ENCODE measurements at places on chromosomes 3 and 15. TPM values are rescaled to one million over a fixed set of nuclear protein-coding genes. Genes with fewer than 3 reads are reported as not detected.

- no peak for DNase-seq
Measured at GRCh38 chr3:67875858-67876257, 221.4 kb upstream of the SUCLG2 start.

- peak; percentile 35 for DNase-seq
Measured at GRCh38 chr3:126540342-126540849, 16.4 kb downstream of the CHST13 start.

DNA sequence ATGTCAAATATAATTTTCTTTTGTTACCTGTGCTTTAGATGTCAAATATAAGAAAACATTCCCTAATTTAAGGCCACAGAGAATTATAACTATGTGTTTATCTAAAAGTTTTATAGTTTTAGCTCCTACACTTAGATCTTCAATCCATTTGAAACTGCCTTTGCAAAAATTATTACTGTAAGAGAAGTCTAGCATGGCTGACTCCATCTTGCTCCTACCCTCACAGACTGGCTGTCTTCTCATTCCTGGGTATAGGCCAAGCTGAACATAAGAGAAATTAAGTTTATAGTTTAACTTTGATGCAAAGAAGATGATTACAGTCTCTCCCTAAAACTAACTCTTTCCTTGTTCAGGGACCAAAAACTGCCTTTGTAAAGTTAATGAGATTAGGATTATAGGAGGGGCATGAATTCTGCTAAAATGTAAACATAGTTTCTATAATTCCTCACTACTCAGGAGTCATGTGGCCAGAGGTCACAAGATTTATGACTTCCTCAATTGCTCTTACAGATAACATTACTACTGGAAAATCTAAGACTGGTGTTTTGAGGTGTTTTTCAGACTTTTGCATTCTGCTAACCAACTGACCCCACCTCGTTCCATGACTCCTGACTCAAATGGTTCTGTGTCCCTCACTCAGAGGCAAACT, 184.0 kb downstream of the BCHE start:
- no peak for DNase-seq

GOLGA8J gene
- not detected for total RNA-seq

- no peak for DNase-seq
Measured at GRCh38 chr15:28982886-28983285, 97.1 kb downstream of the APBA2 start.

GRCh38 chr3:9316881-9317361, 45.9 kb upstream of the THUMPD3 start:
- DNase-seq: no peak

GRCh38 chr3:86968244-86968932, 22.6 kb downstream of the VGLL3 start:
- DNase-seq: no peak

CATSPER2 gene
- 5.2 TPM for total RNA-seq

DNA sequence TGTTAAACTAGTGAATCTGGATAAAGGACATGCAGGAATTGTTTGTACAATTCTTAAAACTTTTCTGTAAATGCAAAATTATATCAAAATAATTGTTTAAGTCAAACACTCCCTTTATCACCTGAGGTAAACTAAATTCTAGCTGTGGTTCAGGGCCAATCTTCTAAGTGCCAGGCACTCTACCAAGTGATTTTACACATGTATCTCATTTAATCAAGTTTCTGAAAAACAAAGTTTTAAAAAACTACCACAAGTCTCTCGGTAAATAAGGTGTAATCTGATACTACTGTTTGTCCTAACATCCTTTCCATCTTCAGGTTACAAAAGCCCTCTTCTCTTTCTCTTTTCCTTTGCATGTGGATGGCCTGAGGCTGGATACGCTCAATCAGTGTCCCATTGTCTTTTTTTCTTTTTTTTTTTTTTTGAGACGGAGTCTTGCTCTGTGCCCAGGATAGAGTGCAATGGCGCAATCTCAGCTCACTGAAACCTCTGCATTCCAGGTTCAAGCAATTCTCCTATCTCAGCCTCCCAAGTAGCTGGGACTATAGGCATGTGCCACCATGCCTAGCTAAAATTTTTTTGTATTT, 19.3 kb downstream of the IFT80 start:
- DNase-seq: no peak

DNA sequence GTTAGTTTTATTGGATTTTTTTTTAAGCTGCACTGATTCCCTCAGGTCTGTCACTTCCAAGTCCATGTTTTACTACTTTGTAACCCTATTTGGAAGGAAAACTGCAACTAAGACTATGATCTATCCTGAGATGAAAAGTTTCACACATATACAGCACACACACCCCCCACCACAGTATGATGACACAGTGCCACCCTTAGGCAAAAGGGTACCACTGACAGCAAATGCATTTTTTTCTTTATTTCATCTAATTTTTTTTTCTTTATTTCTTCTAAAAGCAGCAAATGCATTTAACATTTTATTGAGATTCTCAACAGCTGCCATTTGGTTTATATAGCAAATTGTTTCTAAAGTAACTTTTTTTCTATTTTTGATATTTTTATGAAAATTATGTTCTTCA, 21.2 kb downstream of the NGRN start:
- DNase-seq: no peak

All from mesenteric fat pad (tissue), 1 donor.